ENCODE measurements at places on chromosomes 6 and 20. TPM values are rescaled to one million over a fixed set of nuclear protein-coding genes. Genes with fewer than 3 reads are reported as not detected.

The ID1 gene
- 2.2 TPM for total RNA-seq

The VSTM2L gene
- total RNA-seq, result not detected

The CNKSR3 gene
- total RNA-seq, result 0.34 TPM

The HLA-DOA gene
- 3.3 TPM for total RNA-seq

The LIME1 gene
- 10.2 TPM for total RNA-seq

- no peak overlapping the region for H3K4me3 ChIP-seq
- no peaks in the 10 kb centered on the region for H3K4me1 ChIP-seq
- H3K27ac ChIP-seq, result no peak overlapping the region
- no peaks in the 10 kb centered on the region for H3K36me3 ChIP-seq
These were observed 156.4 kb downstream of the MBOAT1 start for GRCh38 chr6:20055916-20056315.

DNA sequence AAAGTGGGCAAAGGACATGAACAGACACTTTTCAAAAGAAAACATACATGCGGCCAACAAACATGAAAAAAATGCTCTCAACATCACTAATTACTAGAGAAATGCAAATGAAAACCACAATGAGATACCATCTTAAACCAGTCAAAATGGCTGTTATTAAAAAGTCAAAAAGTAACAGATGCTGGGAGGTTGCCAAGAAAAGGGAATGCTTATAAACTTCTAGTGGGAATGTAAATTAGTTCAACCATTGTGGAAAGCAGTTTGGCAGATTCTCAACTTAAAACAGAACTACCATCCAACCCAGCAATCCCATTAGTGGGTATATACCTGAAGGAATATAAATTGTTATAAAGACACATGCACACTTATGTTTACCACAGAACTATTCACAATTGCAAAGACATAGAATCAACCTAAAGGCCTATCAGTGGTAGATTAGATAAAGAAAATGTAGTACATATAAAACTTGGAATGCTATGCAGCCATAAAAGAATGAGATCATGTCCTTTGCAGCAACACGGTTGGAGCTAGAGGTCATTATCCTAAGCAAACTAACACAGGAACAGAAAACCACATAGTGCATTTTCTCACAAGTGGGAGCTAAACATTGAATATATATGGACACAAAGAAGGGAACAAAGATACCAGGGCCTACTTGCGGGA is 16.3 kb downstream of the CENPQ start:
- H3K4me3 ChIP-seq, result no peak overlapping the region
- H3K27ac ChIP-seq, result no peak overlapping the region
- no peaks in the 10 kb centered on the region for H3K27me3 ChIP-seq

- DNase-seq, result no peak
- H3K27ac ChIP-seq, result no peak overlapping the region
- no peak overlapping the region for H3K4me3 ChIP-seq
These were observed 95.8 kb downstream of the PERP start for GRCh38 chr6:138011413-138011812.

- no peak overlapping the region for H3K4me3 ChIP-seq
- no peak for DNase-seq
- no peak overlapping the region for H3K27ac ChIP-seq
- H3K36me3 ChIP-seq, result no peaks in the 10 kb centered on the region
- no peaks in the 10 kb centered on the region for H3K4me1 ChIP-seq
These were observed 503.9 kb downstream of the ADGRB3 start for GRCh38 chr6:69138893-69139494.

DNA sequence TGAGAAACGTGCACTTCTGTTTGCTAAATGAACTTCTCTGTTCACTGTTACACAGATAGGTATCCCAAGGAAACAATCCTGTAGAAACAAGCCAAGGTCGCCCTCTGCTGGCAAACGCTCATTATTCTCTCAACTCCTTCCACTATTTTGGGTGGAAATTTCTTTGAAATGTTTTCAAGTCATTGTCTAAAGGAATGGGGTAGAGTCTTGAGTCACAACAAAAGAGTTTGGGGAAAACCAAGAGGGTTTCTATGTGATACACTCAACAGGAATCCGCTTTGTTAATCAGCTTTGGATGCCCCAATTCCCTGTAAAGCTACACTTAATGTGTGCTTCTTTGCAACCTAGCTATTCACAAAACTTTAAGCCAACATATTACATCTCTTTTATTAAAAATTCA is 4.6 kb upstream of the RAE1 start:
- H3K36me3 ChIP-seq, result no peaks in the 10 kb centered on the region
- H3K4me1 ChIP-seq, result peaks cover 13% of the 10 kb centered on the region
- no peak overlapping the region for H3K4me3 ChIP-seq
- no peaks in the 10 kb centered on the region for H3K27me3 ChIP-seq
- H3K27ac ChIP-seq, result no peak overlapping the region

GRCh38 chr20:59848182-59848581 is 85.3 kb downstream of the SYCP2 start:
- no peak for DNase-seq
- no peak overlapping the region for H3K4me3 ChIP-seq
- H3K27me3 ChIP-seq, result peaks cover 3% of the 10 kb centered on the region
- H3K36me3 ChIP-seq, result no peaks in the 10 kb centered on the region
- no peak overlapping the region for H3K27ac ChIP-seq
- H3K4me1 ChIP-seq, result no peaks in the 10 kb centered on the region

- no peak overlapping the region for H3K4me3 ChIP-seq
- DNase-seq, result no peak
- H3K27me3 ChIP-seq, result no peaks in the 10 kb centered on the region
These were observed 769.9 kb downstream of the HDGFL1 start for GRCh38 chr6:23339268-23339667.

- no peak for DNase-seq
- no peaks in the 10 kb centered on the region for H3K36me3 ChIP-seq
- H3K27me3 ChIP-seq, result peaks cover 9% of the 10 kb centered on the region
- H3K4me1 ChIP-seq, result no peaks in the 10 kb centered on the region
- no peak overlapping the region for H3K4me3 ChIP-seq
These were observed 13.8 kb upstream of the GJE1 start for GRCh38 chr6:142118925-142119324.

GRCh38 chr20:9831032-9831431 is 7.8 kb downstream of the PAK5 start:
- no peaks in the 10 kb centered on the region for H3K36me3 ChIP-seq
- H3K4me1 ChIP-seq, result no peaks in the 10 kb centered on the region
- DNase-seq, result no peak
- H3K27me3 ChIP-seq, result peaks cover 2% of the 10 kb centered on the region
- H3K4me3 ChIP-seq, result no peak overlapping the region

GRCh38 chr6:158570681-158570962 is 10.7 kb downstream of the TMEM181 start:
- no peaks in the 10 kb centered on the region for H3K27me3 ChIP-seq
- no peak for DNase-seq
- peaks cover 24% of the 10 kb centered on the region for H3K36me3 ChIP-seq

- H3K4me3 ChIP-seq, result no peak overlapping the region
- no peaks in the 10 kb centered on the region for H3K36me3 ChIP-seq
- H3K27ac ChIP-seq, result no peak overlapping the region
These were observed 204.7 kb upstream of the EXOC2 start for GRCh38 chr6:897528-898207.

DNA sequence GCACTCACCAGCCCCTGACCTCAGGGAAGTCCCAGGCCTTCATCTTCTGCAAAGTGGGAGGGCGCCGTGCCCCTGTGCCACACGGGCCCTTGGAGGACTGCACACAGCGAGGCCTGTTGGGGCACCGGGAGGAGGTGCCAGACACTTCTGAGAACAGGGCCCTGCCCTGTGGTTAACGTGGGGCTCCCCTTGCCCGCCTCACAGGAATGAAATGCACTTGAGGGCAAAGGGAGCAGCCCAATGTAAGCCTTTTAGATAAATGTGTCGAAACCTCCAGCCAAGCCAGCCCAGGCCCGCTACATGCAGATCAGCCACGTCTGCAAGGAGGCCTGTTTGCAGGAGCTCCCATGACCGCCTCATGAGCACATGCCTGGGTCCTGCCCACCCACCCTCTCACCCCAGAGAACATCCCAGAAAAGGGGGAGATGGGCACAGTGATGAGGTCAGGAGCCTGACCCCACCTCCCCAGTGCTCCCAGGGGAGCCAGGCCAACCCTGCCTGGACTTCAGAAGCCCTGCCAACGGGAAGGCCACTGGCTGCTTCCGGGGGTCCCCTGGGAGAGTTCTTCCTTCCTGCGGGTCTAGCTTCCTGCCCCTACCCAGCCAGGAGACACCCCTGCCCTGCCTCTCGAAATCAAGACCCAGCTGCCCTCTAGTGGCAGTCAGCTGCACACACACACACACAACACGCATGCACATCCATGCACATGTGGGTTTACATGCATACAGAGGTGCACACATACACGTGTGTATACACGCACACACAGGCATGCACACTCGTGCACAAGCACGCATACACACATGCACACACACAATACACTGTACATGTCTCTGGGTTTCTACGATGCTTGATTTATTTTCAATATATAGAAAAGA is 178.7 kb downstream of the TAF4 start:
- peaks cover 2% of the 10 kb centered on the region for H3K4me1 ChIP-seq
- peak; percentile 58 for DNase-seq
- H3K27me3 ChIP-seq, result peaks cover 9% of the 10 kb centered on the region
- no peak overlapping the region for H3K27ac ChIP-seq

DNA sequence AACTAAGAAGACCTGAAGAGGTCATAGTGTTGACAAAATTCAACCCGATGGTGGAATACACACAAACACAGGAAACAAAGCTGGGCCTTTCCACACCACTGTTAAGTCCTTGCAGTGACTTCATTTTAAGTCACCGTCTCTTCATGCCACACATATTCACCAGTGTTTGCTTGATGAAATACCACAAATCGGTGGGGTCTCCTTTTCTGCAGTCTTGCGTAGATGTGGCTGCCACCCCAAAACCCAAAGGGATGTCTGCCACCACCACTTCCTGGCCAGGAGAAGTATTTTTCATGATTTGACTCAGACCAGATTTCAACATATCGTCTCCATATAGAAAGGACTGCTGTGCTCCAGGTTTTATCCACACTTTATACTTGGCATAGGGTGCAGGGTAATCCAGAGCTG is 11.0 kb upstream of the COL10A1 start:
- peaks cover 3% of the 10 kb centered on the region for H3K36me3 ChIP-seq
- H3K27me3 ChIP-seq, result no peaks in the 10 kb centered on the region
- DNase-seq, result peak; percentile 35
- H3K27ac ChIP-seq, result no peak overlapping the region

DNA sequence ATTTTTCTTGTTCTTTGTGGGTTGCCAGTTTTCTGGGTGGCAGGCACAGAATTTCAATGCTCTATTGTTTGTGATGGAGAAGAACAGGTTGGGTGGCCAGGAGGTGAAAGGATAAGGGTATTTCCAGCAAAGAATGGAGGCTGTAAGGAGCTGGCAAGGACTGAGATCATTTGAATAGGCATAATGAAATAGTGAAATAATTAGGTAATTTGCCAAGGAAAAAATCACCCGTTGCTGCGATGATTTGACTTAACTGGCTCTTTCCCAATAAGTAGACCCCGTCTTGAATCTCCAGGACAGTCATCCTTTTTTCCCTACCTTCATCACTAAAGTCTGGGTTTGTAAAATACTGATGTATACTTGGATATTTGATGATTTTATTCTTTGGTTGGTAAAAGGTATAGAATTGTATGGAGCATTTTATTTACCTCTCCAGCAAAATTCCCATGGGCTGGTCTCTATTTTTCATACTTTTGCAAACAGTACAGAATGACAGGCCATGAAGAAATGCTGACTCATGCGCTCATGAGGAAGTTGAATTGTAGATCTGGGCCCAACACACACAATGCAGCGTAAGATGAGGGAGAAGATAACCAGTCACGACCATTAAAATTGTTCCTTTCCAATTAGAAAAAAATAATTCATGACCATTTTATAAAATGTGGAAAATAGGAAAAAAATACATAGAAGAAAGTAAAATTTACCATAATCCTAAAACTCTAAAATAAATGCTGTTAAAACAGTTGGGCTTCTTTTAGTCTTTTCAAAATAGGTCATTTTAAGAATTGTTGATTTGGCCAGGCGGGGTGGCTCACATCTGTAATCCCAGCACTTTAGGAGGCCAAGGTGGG is 2.4 kb upstream of the GCNT2 start:
- H3K4me1 ChIP-seq, result no peaks in the 10 kb centered on the region
- H3K27me3 ChIP-seq, result no peaks in the 10 kb centered on the region
- no peak for DNase-seq
- H3K4me3 ChIP-seq, result no peak overlapping the region
- no peaks in the 10 kb centered on the region for H3K36me3 ChIP-seq
